ENCODE measurements at places on chromosomes 6 and 20.

- DNase-seq: peak; percentile 37
These were observed 662 bp downstream of the ZNF343 start for GRCh38 chr20:2507875-2508630.

DNA sequence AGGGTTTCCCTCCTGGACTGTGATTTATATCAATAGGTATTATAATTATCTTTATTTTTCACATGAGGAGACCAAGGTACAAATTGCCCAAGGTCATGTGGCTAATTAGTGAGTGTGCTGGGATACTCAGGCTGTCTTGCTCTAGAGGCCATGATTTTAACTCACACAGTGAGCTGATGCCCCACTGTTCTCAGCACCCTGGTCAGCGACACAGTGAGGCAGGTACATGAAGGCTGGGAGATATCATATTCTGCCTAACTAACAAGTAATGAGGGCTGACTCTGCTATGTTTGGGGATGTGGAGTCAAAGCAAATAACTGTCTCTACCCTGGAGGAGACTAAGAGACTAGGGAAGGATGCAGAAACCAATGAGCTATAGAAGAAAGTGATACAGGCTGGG, 501.1 kb downstream of the PTPRT start:
- DNase-seq: no peak

- peak; percentile 52 for DNase-seq
These were observed 144.5 kb upstream of the DST start for GRCh38 chr6:56787209-56787608.

- DNase-seq: peak; percentile 86
These were observed 2.9 kb upstream of the TRMT11 start for GRCh38 chr6:125983246-125983945.

DNA sequence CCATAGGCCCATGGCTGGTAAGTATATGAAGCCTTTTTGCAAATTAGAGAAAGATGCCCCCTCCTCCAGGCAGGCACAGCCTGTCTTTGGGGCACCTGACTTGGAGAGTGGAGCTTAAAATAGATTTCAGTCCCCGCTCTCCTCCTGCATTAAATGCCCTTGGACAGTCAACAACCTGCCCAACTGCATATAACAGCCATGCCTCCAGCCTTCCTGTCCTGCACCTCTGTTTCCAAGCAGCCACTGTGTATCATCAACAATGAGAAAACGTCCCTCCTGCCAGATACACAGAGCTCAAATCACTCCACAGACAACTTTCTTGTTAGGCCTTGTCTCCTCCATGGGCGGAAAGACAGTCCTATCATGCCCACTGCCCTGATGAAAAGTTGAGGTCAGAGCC, 3.4 kb downstream of the CDH22 start:
- no peak for DNase-seq

DNA sequence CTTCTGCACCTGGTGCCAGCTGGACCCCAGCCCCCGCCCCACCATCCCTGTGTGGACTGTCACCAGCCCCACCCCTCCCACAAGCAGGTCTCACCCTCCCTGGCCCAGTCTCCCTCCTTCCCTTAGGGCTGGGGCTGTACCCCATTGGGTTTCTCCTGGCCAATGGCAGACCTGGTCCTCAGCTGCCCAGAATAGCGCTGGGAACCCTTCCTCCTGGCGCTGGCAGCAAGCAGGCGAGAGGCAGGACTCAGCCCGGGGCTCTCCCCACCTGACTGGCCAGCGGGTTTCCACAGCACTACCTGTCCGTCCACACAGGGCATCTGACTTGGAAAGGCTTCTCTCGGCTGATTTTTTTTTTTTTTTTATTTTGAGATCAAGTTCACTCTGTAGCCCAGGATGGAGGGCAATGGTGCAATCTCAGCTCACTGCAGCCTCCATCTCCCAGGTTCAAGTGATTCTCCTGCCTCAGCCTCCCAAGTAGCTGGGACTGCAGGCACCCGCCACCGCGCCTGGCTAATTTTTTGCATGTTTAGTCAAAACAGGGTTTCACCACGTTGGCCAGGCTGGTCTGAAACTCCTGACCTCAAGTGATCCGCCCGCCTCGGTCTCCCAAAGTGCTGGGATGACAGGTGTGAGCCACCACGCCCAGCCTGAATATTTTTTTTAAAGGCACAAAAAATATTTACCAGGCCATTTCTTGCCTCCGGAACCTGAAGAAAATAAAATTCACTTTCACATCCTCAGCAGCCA, 21.6 kb upstream of the CHRNA4 start:
- DNase-seq: no peak

GRCh38 chr6:116246089-116246488, 7.8 kb downstream of the TSPYL4 start:
- peak; percentile 72 for DNase-seq

DNA sequence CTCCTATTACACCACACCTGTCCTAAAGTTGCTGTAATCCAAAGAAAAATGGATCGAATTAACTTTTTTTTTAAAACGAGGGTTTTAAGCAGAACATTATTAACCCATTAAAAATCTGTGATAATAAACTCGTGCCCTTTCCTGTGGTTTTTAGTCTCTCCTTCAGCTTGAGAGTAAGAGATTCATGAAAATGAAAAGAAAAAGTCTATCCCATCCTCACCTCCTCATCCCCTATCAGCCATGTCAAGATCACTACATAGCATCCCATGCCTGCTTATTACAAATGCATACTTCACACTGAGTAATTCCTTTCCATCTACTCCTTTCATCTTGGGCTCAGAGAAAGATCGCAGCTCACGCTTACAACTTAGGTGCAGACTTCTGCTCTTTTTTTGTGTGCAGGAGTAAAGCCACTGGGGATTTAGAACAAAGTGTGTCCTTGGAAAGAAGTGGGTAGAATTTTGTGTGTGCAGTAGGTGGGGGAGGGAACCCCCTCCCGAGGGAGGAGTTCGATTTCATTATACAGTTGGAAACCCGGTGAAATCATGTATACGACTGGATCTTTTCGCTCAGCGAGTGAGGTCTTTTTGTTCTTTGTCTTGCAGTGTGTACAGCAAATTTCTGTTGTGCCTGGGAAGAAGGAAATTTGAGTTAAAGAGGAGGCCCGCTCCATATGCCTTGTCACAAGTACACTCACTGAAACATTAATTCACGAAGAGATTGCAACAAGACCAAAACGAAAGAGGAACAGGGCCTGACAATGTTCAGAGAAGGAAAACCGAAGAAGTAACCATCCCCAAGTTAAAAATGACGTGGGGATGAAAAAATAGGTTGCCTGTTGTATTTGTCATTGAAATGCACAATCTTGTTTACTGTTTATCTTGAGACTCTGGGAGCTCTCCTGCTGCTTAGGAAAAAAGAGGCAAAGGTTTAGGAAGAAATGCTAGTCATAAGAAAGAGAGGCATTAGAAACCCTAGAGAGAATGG, 146.5 kb upstream of the ZNF217 start:
- peak; percentile 62 for DNase-seq

- DNase-seq: peak; percentile 25
These were observed 188.8 kb downstream of the TMEM242 start for GRCh38 chr6:157134402-157135047.
